A549 treated with RU486 at 1 μM for 4 hours (cell line): ENCODE measurements at places on chromosomes 2 and 18. TPM values are rescaled to one million over a fixed set of nuclear protein-coding genes. Genes with fewer than 3 reads are reported as not detected.

Gene SIX3
- 0.32 to 0.63 TPM (median 0.49 TPM) in 5 replicates for total RNA-seq

Gene RIF1
- 8.7 to 25.9 TPM (median 19.4 TPM) in 5 replicates for total RNA-seq

Gene STAT4
- total RNA-seq, result 3.4 to 4.9 TPM (median 4.3 TPM) in 5 replicates

Gene AQP12A
- total RNA-seq, result not detected in 5 replicates
